ENCODE measurements at places on chromosomes 3 and 15.
A peak's percentile ranks its signal among the peaks of the same experiment; 100 is the strongest.

DNA sequence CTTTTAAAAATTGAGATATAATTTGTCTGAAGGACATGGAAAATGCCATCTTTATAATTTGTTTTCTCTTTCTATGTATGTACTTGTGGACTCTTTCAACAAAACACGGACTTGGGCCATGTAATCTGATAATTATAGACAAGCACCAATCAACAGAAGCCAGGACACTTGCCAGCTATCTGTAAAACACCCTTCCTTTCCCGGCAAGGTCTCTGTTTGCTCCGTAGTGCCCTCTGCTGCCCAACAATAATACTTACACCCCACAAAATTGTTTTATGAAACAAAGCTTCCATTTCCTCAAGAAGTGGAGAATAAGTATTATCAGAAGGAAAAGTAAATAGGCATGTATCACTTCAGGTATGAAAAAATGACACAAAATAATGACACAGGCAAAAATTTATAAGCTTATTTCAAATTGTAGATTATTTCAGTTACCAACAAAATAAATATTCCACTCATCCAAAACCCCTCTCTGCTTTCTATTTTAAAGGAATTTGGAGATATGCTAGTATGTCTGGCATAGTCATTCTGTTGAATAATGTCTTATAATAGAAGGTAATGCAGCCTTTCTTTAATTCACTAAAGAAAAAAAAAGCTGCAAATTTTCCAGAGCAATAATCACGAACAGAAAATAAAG is 32.8 kb downstream of the MYH15 start:
- H3K27me3 ChIP-seq = no peaks in the 10 kb centered on the region
- DNase-seq = peak; percentile 31
- no peaks in the 10 kb centered on the region for H3K4me1 ChIP-seq
- no peak overlapping the region for H3K4me3 ChIP-seq
- H3K27ac ChIP-seq = no peak overlapping the region

GRCh38 chr15:99090938-99091337 is 13.9 kb upstream of the SYNM start:
- H3K4me3 ChIP-seq = no peak overlapping the region
- no peaks in the 10 kb centered on the region for H3K4me1 ChIP-seq
- DNase-seq = no peak
- H3K36me3 ChIP-seq = no peaks in the 10 kb centered on the region
- no peak overlapping the region for H3K27ac ChIP-seq
- no peaks in the 10 kb centered on the region for H3K27me3 ChIP-seq

GRCh38 chr3:28574036-28574435 is 225.4 kb upstream of the AZI2 start:
- H3K36me3 ChIP-seq = no peaks in the 10 kb centered on the region
- H3K27me3 ChIP-seq = peaks cover 4% of the 10 kb centered on the region
- H3K4me1 ChIP-seq = no peaks in the 10 kb centered on the region
- H3K27ac ChIP-seq = no peak overlapping the region

DNA sequence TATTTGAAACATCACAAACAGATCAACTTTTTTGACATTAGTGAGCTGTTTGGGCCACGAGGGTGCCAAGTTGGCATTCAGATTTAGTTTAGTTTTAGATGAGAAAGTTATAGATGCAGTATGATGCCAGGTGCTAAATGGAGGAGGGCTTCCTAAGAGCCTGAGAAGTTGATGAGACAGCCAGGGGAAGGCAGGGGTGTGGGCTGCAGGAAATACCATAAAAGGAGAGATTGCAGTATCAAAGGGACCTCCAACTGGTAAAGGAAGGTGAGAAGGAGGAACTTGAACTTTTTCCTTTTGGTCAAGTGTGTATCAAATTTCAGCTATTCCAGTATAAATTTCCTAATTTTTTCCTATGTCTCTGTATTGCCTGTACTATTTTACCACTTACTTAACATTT is 2.0 kb upstream of the TNIK start:
- no peaks in the 10 kb centered on the region for H3K27me3 ChIP-seq
- peak overlapping the region; percentile 74 for H3K27ac ChIP-seq
- peak; percentile 6 for DNase-seq
- no peaks in the 10 kb centered on the region for H3K36me3 ChIP-seq
- H3K4me1 ChIP-seq = peaks cover 21% of the 10 kb centered on the region

GRCh38 chr15:58805095-58805494 is 34.0 kb downstream of the MINDY2 start:
- no peak overlapping the region for H3K27ac ChIP-seq
- no peak overlapping the region for H3K4me3 ChIP-seq
- H3K4me1 ChIP-seq = no peaks in the 10 kb centered on the region
- H3K36me3 ChIP-seq = no peaks in the 10 kb centered on the region

DNA sequence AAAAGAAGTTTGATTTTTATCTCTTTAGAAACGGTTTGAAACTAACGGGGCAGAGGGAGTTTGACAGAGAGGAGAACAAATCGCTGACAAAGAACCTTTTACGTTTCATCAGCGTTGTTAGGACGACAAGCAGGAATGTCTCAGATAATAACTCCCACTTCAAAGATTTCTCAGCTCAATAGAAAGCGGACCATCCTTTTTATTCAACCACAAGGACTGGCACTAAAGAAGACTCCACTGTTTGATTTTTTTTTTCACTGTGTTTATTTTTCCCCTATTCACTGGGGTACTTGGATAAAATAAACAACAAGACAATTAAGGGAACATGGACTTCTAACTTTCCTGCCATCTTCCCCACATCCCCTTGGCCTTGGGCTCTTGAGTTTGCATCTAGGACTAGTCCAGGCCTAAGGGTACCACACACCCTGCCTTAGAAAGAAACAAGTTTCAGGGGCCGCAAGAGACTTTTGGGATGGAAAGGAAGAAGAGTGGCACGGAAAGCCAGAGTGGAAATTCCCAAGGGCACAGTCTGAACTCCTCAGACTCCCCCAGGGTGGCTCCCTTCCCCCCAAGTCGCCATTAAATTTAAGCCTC is 19.0 kb downstream of the ZIC4 start:
- no peaks in the 10 kb centered on the region for H3K36me3 ChIP-seq
- no peak overlapping the region for H3K27ac ChIP-seq
- H3K4me1 ChIP-seq = no peaks in the 10 kb centered on the region
- no peak overlapping the region for H3K4me3 ChIP-seq

DNA sequence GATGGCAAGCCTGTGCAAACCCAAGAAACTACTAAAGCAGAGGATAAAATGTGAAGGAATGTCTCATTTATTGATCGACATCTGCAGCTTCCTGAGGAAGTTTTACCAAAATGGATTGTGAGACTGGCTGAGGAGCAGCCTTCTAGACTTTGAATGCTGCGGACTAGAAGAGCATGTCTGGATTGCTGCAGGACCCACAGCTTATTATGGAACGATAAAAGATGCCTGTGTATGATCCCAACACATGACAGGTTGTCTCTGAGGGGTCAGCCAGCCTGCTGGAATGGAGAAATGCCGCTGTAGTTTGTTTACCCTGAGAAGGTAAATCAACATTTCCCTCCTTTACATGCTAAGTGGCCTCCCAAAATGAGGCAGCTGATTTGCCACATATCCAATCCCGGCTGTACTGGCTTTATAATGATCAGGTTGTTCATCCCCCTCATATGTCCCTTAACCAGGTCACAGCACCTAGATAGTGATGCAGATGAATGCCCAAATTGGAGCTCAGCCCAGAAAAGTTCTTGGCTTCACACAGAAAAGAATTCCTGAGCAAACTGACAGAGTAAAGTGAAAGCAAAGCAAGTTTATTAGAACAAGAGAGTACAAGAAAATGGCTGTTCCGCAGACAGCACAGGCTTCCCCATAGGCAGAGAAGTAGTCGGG is 63.9 kb downstream of the IL12A start:
- DNase-seq = no peak
- H3K4me1 ChIP-seq = no peaks in the 10 kb centered on the region
- H3K27me3 ChIP-seq = no peaks in the 10 kb centered on the region
- no peak overlapping the region for H3K4me3 ChIP-seq

GRCh38 chr3:169542331-169542751 is 121.2 kb downstream of the MECOM start:
- H3K27ac ChIP-seq = no peak overlapping the region
- H3K27me3 ChIP-seq = no peaks in the 10 kb centered on the region
- H3K36me3 ChIP-seq = no peaks in the 10 kb centered on the region
- no peak for DNase-seq
- no peak overlapping the region for H3K4me3 ChIP-seq

DNA sequence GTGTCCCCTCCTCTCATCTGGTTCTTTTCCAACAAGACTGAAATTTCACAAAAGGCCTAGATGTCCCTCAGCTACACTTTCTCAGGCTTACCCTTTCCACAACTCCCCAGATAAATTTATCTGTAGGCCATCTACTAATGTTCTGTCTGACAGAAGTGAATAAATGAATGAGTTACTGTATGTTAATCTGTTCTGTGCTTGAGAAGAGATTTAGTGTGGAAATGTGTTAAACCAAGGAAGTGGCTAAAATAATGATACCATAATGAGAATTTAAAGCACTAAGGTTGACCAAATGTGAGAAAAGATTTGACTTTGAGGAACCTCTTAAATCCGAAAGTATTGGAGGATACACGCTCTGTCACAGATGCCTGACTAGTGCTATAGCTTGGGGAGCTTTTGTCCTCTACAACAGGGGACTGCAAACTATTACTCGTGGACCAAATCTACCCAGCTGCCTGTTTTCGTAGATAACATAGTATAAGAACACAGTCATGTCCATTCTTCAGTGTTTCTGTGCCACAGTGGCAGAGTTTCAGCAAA is 74.8 kb upstream of the P2RY1 start:
- H3K27ac ChIP-seq = no peak overlapping the region
- H3K36me3 ChIP-seq = no peaks in the 10 kb centered on the region
- no peak overlapping the region for H3K4me3 ChIP-seq

DNA sequence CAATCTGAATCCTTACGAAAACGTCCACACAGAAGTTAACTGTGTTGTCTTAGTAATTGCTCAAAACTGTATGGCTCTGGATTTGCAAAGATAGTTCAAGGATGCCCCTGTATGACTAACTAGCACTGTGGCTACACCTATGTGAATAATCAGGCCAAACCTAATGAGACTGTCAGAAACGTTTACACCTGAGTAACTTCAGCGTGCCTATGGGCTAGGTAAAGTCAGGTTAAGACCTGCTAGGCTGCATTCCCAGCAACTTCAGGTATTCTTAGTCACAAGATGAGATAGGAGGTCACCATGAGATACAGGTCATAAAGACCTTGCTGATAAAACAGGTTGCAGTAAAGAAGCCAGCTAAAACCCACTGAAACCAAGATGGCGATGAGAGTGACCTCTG is 87.8 kb upstream of the PLXND1 start:
- no peaks in the 10 kb centered on the region for H3K4me1 ChIP-seq
- H3K36me3 ChIP-seq = no peaks in the 10 kb centered on the region
- DNase-seq = no peak
- H3K4me3 ChIP-seq = no peak overlapping the region

DNA sequence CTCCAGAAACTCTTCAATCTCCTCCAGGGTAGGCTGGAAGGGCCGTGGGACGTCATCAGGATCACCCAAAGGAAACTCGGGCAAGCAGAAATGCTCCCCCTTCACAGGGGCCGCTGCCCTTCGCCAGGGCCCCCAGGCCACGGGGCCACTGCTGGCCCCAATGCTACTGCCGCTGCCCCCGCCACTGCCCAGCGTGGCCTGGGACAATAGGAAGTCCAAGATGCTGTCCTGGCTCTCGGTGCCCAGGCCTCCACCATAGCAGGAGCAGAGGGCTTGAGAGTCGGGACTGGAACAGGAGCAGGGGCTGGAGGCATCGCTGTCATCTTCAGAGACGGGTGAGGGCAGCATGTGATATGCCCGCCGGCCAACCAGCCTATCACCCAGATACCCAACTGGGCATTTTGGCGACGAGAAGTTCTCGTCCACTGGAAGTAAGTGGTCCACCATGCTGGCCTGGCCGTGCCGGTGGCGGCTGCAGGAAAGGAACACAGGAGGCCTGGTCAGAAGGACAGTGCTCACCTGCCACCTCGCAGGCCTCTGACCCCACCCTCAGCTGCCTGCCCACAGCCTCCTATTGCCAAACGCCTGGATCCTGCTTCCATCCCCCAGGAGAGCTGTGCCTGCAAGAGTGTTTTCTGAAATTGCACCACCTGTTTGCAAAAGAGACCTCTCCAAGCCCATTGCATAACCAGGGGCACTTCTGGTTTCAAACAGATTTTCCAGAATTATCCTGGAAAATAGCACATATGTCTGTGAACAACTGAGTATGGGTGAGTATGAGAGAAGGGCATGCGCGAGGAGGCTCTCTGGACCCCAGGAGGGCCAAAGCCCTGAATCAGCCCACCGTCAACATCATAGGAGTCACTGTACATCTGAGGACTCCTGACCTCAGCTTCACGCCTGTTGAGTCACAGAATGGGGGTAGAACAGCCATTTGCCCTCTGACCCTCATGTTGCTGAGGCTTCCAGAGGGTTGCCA is 4.4 kb downstream of the KLF15 start:
- no peak overlapping the region for H3K27ac ChIP-seq
- H3K4me3 ChIP-seq = no peak overlapping the region
- no peak for DNase-seq
- peaks cover 6% of the 10 kb centered on the region for H3K27me3 ChIP-seq
- H3K4me1 ChIP-seq = no peaks in the 10 kb centered on the region

- peaks cover 6% of the 10 kb centered on the region for H3K4me1 ChIP-seq
- peaks cover 26% of the 10 kb centered on the region for H3K27me3 ChIP-seq
- no peak overlapping the region for H3K4me3 ChIP-seq
Measured at GRCh38 chr15:40277471-40277870, 5.4 kb downstream of the ANKRD63 start.

GRCh38 chr3:169227911-169228310 is 435.6 kb downstream of the MECOM start:
- no peak overlapping the region for H3K27ac ChIP-seq
- no peaks in the 10 kb centered on the region for H3K4me1 ChIP-seq
- H3K27me3 ChIP-seq = no peaks in the 10 kb centered on the region
- no peak for DNase-seq

- H3K27ac ChIP-seq = no peak overlapping the region
- no peak overlapping the region for H3K4me3 ChIP-seq
- no peaks in the 10 kb centered on the region for H3K27me3 ChIP-seq
- H3K4me1 ChIP-seq = no peaks in the 10 kb centered on the region
- DNase-seq = no peak
Measured at GRCh38 chr3:197244751-197245150, 53.7 kb downstream of the DLG1 start.

DNA sequence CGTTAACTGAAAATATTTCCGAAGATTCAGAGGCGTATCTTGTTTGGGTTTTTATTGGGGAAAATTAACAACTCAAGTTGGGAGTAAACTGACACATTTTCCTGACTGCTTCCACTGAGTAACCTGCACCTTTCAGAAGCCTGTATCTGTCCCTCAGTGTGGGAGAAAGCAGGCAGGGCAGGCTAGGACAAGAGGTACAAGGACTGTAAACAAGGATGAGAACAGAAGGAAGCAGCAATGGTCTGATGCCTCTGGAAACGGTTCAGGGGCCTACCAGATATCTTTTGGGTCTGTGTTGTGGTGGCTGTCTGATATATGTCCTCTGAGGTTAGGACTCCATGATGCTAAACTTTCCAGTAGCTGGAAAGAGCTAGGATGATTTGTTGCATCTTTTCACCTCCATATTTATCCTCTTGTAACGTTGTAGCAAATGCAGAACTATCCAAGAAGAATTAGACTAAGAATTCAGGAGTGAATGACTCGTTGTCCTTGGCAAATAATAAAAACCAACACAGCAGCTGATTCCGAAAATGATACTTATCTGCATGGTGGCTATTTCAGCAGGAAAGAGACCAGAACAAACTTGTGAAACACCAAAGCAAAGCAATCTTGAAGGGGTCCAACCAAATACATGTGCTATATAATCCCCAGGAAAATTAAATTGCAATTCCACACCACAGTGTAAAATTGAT is 195.9 kb upstream of the ICE2 start:
- no peaks in the 10 kb centered on the region for H3K36me3 ChIP-seq
- no peak for DNase-seq
- H3K27ac ChIP-seq = no peak overlapping the region

GRCh38 chr15:88142121-88142520 is 114.4 kb downstream of the NTRK3 start:
- no peaks in the 10 kb centered on the region for H3K4me1 ChIP-seq
- H3K27me3 ChIP-seq = no peaks in the 10 kb centered on the region
- no peak overlapping the region for H3K4me3 ChIP-seq
- no peaks in the 10 kb centered on the region for H3K36me3 ChIP-seq
- DNase-seq = no peak
- no peak overlapping the region for H3K27ac ChIP-seq

Data from CD8-positive, alpha-beta memory T cell (primary cell).